Activated naive CD4-positive, alpha-beta T cell treated with Interleukin-2 at 50 U/mL for 16 hours (primary cell): ENCODE measurements at places on chromosomes 3 and 15.

DNA sequence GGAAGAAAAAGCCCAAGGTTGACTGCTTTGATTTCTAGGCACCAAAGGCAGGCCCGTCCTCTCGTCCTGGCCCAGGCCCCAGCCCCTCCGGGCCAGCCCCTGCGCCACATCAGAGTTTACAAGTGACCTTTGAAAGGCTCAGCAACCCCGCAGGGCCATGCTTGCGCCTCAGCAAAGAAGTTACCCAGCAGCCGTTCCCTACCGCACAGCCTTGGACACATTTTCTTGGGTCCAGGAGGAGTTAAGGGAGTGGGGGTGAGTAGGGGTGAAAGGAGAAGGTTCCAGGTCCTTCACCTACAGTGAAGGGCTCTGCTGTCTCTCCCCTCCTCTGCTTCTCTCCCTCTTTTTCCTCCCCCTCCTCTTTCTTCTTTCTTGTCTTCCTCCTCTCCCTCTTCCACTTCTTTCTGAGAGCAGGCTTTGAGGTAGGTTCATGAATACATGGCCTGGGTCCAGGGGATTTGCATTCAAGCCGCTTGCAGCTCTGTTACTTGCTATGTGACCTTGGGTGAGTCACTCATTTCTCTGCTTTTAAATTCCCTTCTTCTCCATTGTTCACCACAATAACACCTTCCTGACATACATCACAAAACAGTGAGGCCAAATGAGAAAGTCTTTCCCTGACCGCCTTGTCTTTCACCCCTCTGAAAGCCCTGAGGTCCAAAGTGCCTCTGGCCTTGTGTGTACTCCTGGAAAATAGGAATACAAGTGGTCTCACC lies 223.3 kb upstream of the TPRG1 start:
- DNase-seq = no peak

GRCh38 chr3:76402926-76403325 lies 617.6 kb upstream of the ZNF717 start:
- DNase-seq = no peak

DNA sequence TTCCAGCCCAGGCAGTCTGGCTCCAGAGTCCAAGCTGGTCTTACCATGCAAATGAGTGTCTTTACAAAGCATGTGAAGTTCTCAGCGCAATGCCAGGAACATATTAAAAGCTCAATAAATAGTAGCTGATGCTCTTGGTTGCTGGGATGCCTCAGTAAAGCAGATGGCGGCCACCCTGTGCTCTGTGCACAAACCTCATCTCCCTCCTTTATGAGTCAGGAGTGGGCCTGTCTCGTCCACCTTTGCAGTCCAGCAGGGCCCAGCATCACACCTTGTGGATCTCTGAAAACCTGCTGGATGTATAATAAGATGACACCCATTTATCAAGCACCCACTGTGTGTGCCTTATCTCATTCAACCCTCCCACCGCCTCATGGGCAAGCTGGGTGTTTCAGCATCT lies 42.7 kb downstream of the FAM174B start:
- DNase-seq = no peak

GRCh38 chr3:184945886-184946625 lies 134.1 kb downstream of the VPS8 start:
- no peak for DNase-seq

- DNase-seq = no peak
Measured at GRCh38 chr3:125165189-125165947, 47.2 kb downstream of the SLC12A8 start.

- DNase-seq = no peak
Measured at GRCh38 chr3:38105525-38105924, 31.4 kb downstream of the ACAA1 start.

GRCh38 chr3:30680789-30681648 lies 74.6 kb downstream of the TGFBR2 start:
- no peak for DNase-seq

GRCh38 chr3:25854635-25855034 lies 64.7 kb downstream of the OXSM start:
- no peak for DNase-seq

- no peak for DNase-seq
Measured at GRCh38 chr3:189276444-189277219, 104.9 kb downstream of the TPRG1 start.

- no peak for DNase-seq
Measured at GRCh38 chr3:120470870-120471269, 20.1 kb upstream of the FSTL1 start.

DNA sequence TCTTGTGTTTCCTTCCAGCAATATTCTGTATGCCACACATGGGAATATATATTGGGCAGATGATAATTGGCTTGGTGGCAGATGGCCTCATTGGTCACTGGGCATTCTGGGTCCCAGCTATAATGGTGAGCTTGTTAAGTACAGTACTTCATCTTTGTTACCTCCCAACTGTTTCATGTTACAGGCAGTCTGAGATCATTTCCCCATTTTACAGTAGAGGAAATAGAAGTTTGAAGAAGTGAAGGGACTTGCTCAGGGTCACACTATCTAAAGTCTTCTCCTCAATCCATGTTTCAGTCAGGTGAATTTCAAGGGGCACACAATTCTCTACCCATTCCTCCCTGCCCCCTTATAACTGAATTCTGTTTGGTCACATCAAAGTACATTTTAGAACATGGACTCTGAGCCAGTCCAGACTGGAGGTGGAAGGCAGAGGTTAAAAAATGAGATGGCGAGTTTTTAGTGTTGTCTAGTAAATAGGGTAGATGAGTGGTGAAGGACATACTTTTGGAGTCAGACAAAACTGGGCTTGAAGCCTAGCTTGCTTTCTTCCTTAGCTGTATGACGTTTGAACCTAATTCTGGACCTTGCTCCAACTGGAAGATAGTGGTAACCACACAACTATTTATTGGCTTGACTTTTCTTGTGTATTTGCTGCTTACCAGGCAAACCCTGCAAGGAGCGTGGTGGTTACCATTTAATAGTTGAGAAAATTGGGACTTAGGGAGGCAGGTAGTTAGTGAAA lies 2.5 kb downstream of the EEFSEC start:
- no peak for DNase-seq

GRCh38 chr15:98743177-98743576 lies 94.8 kb downstream of the IGF1R start:
- DNase-seq = no peak

DNA sequence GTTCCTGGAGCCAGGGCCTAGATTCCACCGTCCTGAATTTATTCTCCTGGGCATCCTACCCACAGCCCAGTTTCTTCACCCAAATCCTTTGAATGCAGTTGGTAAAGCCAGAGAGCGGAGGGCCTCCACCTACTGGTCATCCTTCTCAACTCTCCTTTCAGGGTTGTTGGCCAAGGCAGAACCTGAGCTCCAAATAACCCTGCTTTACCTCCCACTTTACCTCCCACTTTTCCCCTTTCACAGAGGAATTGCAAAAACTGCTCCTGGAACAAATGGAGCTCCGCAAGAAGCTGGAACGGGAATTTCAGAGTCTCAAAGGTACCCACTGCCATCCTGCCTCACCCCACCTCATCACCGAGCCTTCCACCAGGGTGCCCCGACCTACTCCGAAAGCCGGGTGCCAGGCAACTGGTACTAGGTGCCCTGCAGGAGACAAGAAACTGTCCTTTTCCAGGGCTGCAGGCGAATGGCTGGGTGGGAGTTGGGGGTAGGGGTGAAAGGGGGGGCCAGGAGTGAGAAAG lies 6.8 kb downstream of the SKOR1 start:
- DNase-seq = no peak

- no peak for DNase-seq
Measured at GRCh38 chr3:62774221-62774620, 101.0 kb downstream of the CADPS start.

GRCh38 chr3:122581622-122582021 lies 4.2 kb downstream of the PARP15 start:
- DNase-seq = no peak

DNA sequence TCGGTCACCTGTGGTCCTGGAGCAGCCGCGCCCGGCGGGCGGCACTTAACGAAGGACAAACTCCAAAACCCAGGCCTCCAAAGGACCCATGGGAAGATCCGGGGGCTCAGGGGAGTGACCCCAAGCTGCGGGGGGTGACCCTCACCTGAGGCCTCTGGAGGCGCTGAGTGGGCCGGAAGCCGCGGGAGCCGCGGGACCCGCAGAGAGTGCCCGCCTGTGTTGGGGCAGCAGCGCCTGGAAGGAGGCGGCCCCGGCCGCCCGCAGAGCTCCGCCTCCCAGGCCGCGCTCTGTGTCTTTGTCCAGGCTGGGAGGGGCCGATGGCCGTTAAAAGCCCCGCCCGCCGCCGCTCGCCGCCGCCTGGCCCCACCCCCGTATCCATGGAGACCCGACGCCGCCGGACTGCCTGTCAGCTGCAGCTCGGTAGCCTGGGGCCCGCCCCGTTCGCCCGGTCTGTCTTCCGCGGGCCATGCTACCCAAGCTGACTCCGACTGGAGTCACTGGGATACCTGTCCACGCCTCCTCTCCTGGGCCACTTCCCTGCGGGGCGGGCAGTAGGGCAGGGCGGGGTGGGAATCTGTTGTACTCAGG lies 15.3 kb upstream of the FANCD2 start:
- peak; percentile 87 for DNase-seq

DNA sequence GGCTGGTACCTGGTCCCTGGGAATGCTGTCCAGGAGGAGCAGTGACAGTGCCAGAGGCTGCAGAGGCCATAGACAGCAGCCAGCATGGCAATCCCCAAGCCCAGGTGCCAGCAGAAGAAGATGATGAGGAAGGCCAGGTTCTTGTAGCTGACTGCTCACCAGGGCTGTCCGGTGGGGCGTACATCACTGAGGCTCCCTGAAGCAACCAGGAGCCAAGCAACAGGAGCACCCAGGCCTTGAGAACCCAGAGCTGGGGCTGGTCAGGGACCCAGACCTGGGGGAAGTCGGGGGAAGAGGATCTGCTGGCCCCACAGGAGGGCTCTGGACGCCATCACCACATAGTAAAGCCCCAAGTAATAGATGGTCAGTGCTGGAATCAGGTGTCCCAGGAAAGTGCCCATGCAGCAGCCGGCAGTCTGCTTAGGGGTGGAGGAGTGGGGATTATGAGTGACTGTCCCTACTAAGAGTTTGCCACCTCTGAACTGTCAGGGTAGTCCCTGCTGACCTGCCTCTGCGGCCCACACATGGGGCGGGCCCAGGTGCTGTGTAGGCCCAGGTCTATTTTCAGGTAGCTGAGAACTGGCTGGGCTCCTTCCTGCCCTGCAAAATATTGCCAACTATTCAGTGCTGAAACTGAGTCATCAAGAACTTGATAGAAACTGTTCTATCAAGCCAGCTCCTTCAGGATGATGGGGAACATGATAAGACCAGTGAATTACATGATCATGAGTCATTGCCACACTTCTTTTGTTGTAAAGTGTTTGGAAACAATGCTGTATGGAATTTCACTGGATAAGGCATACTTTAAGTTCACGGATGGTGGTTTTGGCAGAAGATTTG lies 68.7 kb downstream of the CHRD start:
- no peak for DNase-seq

DNA sequence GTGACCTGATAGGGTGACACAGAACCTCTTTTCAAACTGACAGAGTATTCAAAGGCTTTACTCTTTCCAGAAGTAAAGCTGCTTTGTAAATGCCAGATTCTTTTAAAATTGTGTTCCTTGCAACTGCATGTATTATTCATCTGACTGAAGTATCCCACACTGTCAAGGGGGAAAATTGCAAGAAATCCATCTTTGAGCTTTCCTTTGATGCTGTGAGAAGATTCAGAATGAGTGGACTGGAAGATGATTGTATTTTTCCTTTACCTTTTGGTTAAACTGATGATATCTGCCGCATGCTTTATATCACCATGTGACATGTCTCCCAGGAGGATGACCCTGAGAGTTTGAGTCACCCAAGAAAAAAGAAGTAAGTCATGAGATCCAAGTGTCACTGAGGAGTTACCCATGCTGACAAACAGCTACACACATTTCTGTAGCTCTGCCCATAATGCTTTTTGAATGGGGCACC lies 250.8 kb upstream of the CBLB start:
- no peak for DNase-seq

- DNase-seq = no peak
Measured at GRCh38 chr3:99696497-99696896, 58.1 kb downstream of the COL8A1 start.

DNA sequence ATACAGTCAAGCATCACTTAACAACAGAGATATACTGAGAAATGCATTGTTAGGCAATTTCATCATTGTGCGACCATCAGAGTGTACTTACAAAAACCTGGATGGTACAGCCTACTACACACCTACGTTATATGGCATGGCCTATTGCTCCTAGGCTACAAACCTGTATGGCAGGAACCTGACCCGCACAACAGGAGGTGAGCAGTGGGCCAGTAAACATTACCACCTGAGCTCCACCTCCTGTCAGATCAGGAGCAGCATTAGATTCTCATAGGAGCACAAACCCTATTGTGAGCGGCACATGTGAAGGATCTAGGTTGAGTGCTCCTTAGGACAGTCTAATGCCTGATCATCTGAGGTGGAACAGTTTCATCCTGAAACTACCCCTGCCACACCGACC lies 89.7 kb downstream of the SCAPER start:
- no peak for DNase-seq

DNA sequence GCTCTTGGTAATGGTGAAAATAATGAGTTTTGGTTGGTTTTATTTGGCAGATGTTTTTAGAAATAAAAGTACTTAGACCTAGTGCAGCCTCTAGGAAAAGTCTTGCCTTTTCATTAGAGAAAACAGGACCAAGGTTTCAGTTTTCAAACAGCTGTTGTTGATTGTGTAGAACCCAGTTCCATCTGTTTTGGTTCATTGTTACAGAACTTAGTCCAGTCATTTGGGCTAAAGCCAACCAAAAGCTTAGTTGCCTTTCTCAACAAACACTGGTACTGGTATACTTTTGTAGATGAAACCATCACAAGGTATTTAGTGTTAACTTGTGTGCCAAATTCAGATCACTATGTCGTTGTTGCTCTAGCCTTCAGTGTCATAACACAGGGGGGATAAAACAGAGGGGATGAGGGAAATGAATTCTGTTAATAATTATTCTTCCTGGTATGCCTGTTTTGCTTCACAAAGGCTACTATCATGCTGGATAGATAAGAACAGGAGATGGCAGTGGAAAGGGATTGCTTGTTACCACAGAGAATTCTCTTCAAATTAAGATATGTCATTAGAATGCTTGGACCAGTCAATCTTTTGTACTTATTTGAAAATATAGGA lies 12.6 kb upstream of the APH1B start:
- no peak for DNase-seq

- no peak for DNase-seq
Measured at GRCh38 chr3:107421170-107421792, 44.0 kb downstream of the CCDC54 start.

- no peak for DNase-seq
Measured at GRCh38 chr15:52290329-52290728, 5.3 kb downstream of the MYO5C start.

DNA sequence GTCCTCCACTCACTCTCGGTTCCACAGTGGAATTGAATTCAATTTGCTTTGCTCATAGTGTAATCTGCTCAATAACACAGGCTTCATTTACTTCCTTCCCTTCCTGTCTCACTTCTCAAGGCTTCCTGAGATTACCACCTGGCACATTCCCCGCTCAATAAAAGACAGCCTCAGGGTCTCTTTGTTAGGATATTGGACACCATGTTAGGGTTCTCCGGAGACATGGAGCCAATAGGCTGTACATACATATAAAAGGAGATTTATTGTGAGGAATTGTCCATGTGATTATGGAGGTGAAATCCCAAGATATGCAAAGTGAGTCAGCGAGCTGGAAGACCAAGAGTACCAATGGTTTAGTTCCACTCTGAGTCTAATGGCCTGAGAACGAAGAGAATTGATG lies 974.5 kb downstream of the CADM2 start:
- no peak for DNase-seq
